Adipocyte (in vitro differentiated cells): ENCODE measurements at places on chromosomes 12 and 14.

- no peak for DNase-seq
Observed at GRCh38 chr12:51630986-51631385, 40.0 kb downstream of the SCN8A start.

DNA sequence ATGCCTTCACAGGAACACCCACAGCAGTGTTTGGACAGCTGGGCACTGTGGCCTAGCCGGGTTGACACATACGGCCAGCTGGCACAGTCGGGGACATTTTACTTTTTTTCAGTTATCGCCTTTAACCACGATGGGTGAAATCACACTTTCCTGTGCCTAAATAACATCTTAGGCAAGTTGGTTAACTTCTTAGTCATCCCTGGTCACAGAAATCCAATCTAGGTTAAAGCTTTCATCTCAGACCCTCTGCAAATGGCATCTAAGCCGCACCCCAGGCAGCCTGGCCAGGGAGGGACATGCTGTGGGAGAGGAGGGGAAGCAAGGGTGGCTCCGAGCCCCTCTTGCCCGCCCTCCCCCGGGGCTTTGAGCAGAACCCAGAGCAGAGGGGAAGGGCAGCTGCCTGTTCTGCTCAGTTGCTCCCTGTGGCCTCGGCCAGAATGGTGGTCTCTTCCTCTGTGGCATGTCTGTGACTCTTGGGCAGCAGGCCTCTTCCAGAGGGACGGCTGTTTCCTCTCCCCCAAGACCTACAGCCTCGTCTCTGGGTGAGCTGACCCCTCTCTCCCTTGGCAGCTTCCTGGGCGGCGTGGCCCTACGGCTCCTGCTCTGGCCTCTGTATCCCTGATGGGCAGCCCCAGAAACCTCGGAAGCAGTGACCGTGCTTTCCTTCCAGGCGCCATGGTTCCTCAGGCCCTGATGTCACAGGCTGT is 85.4 kb upstream of the DYNC1H1 start:
- DNase-seq = no peak

- DNase-seq = peak; percentile 79
Observed at GRCh38 chr12:78392918-78393317, 471.7 kb upstream of the SYT1 start.

DNA sequence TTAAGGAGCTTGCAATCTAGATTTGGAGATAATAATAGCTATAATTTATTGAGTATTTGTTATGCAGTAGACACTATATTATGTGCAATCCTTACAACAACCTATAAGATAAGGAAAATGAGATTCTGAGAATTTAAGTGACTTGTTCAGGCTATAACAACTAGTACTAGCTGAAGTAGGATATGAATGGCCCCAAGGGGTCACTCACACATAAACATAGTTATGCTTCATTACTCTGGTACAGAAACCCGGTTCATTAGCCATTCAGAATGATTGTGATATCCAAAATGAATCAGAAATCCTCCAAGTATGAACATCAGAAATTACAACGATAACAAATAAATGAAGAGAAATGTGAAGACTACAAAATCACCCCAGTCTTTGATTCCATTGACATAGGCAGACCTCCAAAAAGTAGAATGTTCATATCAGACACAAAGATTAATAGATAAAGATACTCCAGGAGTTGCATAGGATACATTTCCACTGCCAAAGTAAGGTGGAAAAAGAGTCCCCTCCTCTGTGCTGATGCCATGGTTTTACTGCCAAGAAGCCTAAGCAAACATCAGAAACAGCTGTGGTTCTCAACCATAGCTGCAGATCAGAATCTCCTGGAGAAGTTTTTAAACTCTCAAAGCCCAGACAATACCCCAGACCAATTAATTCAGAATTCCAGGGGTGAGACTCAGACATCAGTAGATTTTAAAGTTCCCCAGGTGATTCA is 8.6 kb upstream of the NID2 start:
- peak; percentile 35 for DNase-seq

GRCh38 chr14:103930051-103930604 is 1.9 kb downstream of the TDRD9 start:
- DNase-seq = no peak

DNA sequence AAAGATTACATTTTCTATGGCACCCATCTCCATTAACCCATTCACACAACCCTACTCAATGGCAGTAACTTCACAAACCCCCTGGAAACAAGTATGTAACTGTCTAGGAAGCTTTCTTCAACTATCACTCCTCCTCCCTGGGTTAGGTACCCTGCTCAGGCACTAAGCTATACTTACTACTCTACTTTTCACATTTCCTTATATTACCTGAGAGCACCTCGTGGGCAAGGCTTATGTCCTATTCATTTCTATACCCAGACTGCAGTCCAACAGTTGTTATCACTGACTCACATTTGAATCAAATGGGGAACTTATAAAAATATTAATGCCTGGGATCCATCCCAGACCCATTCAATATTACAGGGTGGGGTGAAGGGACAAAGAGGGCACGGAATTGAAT is 4.6 kb downstream of the PAWR start:
- no peak for DNase-seq

GRCh38 chr12:1216560-1216959 is 225.5 kb downstream of the ERC1 start:
- DNase-seq = peak; percentile 22

DNA sequence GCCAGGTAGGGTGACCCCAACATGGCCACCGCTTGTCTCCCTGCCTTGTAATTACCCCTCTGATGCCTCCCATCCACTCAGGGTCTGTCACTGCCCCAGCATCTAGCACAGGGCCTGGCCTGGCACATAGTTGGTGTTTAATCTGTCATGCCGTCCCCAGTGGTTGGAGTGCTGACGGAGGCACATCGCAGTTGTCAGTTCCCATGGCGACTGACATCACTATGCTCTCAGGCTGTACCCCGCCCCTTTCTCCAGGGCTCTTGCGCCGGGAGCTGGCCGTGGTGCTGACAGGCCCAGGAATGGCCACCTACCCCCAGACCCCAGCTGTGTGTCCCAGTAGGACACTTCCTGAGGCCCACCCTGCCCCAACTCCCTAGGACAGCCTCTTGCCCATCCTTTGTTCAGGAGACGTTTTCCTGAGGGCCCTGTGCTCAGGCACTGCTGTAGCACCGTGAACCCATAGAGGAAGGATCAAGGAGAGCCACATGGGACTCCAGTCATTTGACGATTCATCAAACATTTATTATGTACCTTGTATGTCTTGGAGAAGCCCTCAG is 23.0 kb downstream of the FAM222A start:
- DNase-seq = peak; percentile 62

DNA sequence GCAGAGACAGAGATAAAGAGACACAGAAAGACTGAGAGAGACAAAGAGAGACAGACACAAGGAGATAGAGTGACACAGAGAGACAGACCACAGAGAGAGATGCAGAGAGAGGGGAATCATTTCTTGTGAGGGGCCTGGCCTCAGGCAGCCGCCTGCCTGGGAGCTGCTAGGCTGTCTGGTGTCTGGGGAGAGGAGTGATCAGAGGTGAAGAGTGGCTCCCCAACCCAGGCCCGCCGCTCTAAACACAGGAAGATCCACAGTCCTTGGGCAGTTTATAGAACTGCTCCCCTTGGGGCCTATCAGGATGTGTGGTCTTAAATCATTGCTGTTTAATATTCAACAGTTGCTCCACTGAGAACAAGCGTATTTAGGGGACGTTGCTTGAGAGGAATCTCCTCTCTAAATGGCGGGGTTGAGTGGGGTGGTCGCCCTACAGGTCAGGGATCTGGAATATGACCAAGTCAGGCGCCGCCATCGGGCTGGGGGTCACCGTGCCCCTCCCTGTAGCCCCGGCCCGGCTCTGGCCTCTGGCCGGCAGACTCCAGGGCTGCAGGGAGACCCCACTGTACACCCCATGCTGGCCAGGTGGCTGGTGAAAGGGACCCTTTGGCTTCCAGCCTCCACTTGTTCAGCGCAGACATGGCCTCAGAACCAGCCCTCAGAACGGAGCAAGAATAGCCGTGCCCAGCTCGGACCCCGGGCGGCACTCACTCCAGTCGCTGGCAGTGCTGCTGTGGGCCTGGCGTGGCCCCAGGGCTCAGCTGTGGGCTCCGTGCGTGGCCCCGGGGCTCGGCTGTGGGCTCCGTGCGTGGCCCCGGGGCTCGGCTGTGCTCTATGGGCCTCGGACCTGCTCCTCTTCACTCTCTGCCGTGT is 89.4 kb downstream of the GALNT9 start:
- DNase-seq = no peak

- DNase-seq = no peak
Observed at GRCh38 chr12:94203796-94204195, 55.4 kb downstream of the PLXNC1 start.

GRCh38 chr12:75831402-75831801 is 200.2 kb downstream of the PHLDA1 start:
- DNase-seq = no peak

GRCh38 chr12:20264608-20265114 is 103.7 kb upstream of the PDE3A start:
- DNase-seq = peak; percentile 52

GRCh38 chr14:57871459-57872080 is 5.7 kb upstream of the SLC35F4 start:
- peak; percentile 51 for DNase-seq

GRCh38 chr12:112463478-112463877 is 44.7 kb downstream of the PTPN11 start:
- DNase-seq = no peak

DNA sequence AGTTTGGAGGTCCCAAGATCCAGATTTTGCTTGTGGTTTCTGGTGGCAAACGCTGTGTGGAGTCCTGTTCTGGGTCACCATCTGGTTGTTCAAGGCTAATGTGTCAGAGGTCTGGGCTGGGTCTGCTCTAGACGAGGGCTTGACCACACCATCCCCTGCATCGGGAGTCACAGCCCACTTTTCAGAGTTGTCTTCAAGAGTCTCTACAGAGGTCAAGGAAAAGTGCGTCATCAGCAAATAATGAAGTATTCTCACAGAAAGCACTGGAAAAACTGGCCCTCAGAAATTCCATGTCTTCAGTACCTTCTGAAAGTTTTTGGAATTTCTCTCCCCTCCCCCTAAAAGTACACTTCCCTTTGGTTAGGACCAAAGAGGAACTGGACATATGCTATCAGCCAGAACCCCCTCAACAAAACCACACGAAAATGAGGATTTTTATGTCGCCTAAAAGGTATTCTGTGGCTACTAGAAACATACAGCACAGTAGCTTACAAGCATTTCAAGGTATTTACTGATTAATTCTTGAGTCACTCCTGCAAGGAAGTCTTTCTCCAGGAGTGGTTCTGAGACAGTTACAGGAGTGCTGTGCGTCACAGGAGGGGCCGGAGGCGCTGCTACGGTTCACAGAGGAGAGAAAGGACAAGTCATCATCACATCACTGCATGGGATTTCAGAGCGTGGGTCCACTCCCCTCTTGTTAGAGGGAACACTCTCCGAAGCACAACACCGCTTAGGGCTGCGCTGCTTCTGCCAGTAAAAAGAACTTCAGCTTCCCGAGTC is 35.4 kb downstream of the RAD52 start:
- DNase-seq = peak; percentile 30

DNA sequence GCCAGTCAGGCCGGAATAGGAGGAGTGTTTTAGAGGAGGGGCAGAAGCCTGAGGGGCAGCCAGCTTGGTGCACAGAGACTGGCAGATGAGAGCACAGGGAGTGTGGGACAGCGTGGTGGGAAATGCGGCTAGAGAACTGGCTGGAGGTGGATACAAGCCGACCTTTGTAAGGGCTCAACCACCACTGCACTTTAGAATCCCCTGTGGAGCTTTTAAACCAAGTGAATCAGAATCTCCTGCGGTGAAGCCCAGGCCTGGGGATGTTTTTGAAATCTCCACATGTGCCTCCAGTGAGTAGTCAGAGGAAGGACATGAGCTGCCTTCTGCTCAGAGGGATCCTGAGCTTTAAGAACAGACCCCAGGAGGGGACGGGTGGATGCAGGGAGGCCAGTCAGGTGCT is 10.9 kb upstream of the PCED1B start:
- no peak for DNase-seq

DNA sequence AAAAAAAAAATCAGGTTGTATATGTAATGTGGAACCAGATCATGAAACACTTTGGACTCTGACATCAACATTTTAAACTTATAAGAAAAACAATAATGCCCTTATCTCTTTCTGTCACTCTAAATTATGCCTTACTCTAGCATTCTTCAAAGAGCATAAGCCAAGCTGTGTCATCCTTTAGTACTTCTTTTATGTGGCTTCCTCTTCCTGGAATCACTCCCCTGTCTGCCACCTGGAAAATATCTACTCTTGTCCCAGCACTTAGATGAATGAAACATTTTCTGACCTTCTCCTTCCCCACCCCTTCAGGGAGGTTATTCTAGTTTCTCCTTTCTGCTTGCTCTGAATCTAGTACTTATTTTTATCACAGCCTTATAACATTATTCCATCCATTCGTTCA is 101.2 kb downstream of the CNTN1 start:
- DNase-seq = no peak

- no peak for DNase-seq
Observed at GRCh38 chr12:63949902-63950301, 105.4 kb downstream of the SRGAP1 start.

DNA sequence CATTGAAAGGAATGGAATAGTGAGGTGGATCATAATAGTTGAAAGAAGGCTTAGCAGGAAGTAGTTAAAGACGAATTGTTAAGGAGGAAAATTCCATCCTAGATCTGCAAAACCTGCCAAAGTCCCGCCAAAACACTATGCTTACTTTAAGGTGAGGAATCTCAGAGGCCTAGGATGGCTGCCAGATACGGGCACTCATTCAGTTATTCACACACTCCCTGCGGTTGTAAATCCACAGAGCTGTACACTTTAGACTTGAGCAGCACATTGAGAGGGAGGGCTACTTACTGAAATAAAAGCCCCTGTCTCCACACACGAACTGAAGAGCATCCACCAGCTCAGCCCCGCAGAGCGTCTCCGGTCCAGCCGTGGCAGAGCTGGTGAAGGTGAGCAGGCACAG is 5.0 kb downstream of the IGF1 start:
- DNase-seq = no peak

DNA sequence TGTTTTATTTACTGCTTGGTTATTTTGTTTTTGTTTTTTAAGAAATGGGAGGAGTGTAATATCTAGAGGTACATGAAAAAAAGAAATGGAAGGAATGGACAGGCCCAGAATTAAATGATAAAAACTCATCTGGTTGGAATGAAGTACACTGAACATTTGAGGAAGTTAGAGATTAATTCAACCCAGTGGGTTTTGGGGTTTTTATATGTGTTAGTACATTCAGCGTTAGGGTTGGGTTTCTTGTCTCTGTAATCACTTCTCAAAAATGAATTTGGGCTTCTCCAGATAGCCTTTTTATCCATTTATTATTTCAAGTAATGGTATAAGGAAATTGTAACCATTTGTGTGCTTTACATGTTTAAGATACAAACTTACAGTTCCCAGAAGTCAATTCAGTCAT is 19.5 kb upstream of the NUP107 start:
- DNase-seq = no peak

- no peak for DNase-seq
Observed at GRCh38 chr12:795305-795704, 42.9 kb downstream of the WNK1 start.

- peak; percentile 5 for DNase-seq
Observed at GRCh38 chr12:40262657-40263056, 37.9 kb downstream of the LRRK2 start.

DNA sequence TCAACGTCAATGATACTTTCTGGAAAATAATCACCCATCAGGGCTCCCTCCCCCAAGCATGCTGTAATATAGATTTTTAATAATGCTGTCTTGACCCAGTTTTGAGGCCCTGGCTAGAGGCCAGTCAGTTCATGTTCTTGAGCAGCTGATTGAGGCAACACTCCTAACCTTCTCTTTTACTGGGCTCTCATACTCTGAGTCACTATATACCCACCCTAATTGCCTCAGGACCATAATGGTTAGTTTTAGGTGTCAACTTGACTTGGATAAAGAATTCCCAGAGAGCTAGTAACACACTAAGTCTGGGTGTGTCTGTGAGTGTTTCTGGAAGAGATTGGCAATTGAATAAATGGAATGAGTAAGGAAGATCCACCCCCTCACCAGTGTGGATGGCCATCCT is 527.0 kb upstream of the ATP2B1 start:
- peak; percentile 25 for DNase-seq
